ENCODE measurements at places on chromosomes 3 and 15.

- DNase-seq, result no peak
Observed at GRCh38 chr3:38998086-38998485, 53.7 kb downstream of the SCN11A start.

DNA sequence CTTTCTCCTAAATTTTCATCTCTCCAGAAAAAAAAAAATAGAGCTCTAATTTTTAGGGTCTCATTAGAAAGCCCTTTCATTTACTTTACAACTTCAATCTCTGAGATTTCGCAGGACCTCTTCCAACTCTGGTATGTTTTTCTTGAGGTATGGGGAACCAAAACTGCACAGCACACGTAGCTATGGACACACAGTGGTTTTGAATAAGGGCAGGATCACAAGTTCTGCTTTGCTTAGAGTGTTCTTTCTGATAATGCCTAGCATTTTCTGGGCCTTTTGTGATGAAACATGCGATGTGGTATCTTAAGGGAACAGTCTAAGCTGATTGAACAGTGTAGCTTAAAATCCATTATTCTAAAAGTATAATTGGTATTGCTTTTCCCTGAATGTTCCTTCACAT, 25.3 kb downstream of the ZNF592 start:
- DNase-seq, result peak; percentile 54

GRCh38 chr3:98536456-98537017, 4.8 kb downstream of the GPR15 start:
- no peak for DNase-seq

GRCh38 chr3:65939801-65940246, 98.9 kb downstream of the MAGI1 start:
- no peak for DNase-seq

- no peak for DNase-seq
Observed at GRCh38 chr15:62752657-62753517, 289.7 kb upstream of the TPM1 start.

DNA sequence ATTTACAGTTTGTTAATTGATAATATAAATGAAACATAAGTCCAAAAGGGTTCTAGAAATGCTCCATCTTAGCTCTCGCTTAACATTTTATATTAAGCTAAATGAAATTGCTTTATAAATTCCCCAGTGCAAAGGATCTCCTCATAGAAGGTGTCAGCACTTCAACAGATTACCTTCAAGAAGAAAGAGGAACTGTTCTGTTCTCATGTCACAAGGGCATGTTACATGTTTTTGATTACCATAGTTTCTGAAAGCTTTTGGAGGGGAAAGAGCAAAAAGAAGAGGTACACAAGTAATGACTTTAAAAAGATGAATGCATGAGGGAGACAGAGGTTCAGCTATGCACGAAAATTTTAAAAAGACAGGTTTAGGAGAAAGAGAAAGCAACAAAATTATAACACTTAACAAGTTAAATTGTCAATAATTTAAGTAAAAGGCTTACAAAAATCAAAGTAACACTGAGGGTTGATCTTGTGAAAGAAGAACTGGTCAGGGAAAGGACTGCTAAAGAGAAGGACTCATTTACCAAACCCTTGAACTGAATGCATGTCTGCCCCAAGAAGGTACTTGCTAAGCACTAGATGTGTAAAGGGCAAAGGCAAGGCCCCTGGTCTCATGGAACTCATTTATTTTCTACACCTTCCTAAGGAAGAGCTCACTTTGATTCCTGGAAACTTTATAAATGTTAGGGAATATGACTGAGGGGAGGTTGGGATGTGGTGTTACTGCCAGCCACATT, 45.1 kb downstream of the CCDC191 start:
- no peak for DNase-seq

GRCh38 chr3:52896613-52897012, 735 bp downstream of the STIMATE start:
- no peak for DNase-seq

GRCh38 chr3:66261355-66261754, 40.6 kb downstream of the SLC25A26 start:
- DNase-seq, result no peak

DNA sequence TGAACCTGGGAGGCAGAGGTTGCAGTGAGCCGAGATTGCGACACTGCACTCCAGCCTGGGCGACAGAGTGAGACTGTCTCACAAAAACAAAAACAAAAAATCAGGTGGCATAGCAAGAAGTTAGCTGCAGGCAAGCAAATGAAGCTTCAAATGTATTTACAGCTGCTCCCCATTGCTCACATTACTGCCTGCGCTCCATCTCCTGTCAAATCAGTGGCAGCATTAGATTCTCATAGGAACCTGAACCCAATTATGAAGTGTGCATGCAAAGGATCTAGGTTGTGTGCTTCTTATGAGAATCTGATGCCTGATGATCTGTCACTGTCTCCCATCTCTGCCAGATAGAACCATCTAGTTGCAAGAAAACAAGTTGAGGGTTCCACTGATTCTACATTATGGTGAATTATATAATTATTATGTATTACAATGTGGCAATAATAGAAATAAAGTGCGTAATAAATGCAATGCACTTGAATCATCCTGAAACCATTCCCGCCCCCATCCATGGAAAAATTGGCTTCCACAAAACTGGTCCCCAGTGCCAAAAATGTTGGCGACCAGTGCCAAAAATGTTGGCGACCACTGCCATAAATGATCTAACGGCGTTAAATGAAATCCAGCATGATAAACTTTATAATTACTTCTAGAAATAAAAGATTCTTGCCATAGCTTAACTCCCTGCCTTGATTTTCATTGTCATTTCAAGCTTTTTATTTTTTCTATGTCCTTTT, 616.7 kb upstream of the NAALADL2 start:
- DNase-seq, result no peak

DNA sequence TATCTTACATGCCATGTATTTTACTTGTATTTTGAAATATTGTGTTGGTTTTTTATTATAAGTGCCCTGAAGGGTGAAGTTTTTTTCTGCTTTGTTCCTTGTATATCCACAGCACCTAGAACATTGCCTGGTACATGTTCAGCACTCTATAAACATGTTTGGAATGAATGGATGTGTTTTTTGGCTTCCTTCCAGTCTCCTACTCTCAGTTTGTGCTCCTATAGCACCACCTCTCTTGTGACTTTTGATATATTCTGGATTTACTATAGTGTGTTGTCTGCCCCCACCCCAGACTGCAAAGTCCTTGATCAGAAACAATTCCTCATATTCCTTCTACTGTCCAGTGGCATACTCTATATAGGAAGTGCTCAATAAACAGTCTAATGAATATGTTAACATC, 60.6 kb downstream of the PLCL2 start:
- no peak for DNase-seq

DNA sequence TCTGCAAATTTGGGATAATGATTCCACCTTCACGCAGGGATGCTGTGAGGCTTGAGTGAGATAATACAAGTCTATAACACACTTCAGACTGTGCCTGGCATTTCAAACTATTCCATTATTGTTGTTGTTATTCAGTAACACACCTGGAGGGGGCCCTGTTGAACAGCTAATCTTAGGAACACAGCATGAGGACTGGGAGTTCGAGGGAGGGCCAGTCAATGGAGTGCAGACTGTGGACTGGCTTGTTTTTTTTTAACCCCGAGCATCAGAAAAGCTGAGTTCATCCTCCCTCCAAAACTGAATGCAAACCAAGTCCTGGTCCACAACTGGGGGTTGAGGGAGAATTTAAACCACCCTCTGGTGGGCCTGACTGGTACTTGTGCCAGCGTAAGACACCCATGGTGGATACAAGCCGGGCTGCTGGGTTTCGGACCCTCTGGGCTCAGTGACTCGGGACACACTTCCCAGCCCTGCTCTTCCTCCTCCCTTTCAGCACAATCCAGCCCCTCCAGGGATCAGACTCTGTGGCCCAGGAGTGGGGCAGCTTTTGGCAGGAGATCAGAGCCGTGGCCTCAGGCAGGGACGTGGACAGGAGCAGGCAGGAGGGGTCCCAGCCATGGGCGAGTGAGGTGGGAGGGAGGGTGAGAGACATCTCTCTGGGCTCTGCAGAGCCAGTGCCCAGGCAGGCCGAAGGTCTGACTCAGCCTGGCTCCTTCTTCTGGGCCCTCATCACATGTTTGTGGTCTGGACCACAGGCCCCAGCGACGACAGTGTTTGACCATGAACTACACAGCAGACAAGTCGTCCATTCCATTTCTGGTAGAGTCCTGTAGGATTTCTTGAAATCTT, 36.3 kb upstream of the MEX3B start:
- no peak for DNase-seq

DNA sequence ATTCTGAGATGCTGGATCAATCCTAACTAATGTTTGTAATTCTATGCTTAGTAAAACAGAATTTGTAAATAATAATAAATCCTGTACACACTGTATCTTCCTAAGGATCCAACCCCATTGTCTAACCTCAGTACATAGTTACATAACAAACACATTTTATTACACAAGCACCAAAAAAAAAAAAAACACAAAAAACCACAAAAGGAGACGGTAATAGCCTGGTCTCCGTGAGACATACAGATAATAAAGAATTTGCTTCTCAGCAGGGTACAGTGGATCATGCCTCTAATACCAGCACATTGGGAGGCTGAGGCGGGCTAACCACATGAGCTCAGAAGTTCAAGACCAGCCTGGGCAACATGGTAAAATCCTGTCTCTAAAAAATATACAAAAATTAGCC, 558.7 kb downstream of the MAGI1 start:
- no peak for DNase-seq

DNA sequence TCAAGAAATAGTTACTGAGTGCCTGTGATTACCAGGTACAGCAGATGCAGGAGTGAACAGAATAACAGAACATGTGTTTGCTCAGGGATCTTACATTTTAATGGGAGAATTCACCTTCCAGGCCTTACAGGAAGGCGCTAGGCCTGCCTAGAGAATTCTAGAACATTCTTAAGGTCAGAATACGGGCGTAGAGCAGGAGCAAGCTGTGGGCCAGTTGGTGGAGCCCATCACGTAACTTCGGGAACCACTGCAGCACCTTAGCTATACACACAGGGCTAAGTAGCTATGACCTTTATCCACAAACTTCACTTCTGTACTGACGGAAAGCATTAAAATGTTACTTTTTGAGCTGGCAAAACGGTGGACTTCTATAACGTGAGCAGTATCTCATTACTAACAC, 743 bp upstream of the DAZL start:
- no peak for DNase-seq

DNA sequence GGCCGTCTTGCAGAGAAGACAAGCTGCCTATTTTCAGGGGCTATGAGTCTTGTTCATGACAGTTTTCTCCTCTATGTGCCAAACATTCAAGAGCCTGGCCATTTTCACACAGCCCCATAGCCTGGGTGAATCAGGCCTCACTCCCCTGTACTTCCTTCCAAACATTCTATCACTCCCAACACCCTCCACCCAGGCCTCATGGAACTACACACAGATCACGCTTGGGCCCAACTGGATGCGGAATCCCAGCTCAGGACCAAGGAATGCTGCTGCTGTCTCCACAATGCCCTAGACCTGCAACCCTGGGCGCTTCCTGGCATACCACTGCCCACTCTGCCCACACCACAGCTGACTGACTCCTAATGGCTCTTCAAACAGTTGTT, 39.4 kb upstream of the PCSK6 start:
- DNase-seq, result no peak

DNA sequence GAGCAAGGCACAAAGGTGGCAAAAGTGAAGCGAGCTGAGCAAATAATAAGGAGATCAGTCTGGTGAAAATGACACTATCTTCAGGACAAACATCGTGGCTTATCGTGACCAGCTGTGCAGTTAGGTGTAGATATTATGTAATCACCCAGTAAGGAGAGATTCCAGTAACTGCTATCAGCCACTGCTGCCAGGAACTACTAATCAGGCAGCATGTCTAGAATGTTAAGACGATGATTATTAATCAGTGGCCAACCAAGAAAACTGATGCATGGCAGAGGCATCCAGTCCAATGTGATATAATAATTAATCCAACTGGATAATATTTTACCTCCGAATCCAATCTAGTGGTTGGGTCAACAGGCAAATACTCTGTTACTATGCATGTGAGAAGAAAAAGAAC, 252.7 kb upstream of the ZPLD1 start:
- no peak for DNase-seq

DNA sequence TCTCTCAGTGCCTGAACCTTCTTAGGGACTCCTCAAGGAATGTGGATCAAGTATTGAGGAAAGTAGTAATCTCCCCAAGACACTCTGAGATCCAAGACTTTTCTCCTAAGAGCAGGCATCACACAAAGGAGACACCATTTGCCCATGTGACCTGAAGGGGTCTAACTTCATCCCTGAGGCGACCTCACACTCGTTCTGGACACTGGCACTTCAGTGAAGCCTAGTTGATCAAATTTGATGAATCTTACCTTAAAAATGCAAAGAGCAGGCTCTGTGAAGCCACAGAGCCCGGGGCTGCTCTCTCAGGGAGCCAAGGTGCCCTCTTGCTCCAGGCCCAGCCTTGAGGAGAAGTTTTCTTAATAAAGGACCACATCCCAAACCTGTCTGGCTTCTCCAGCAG, 64.3 kb downstream of the SCN11A start:
- no peak for DNase-seq

All from GF-D8 (cell line).